Smooth muscle cell of trachea (primary cell): ENCODE measurements at places on chromosomes 11 and 22. TPM values are rescaled to one million over a fixed set of nuclear protein-coding genes. Genes with fewer than 3 reads are reported as not detected.

Gene CRYBA4
- not detected in 2 replicates for total RNA-seq

Gene MPEG1
- total RNA-seq: not detected in 2 replicates

Gene HTR3B
- not detected in 2 replicates for total RNA-seq

Gene MMP11
- 3.1 and 15.2 TPM in 2 replicates for total RNA-seq

Gene SLC25A45
- total RNA-seq: 2.0 and 3.1 TPM in 2 replicates

Gene GCAT
- 27.5 and 27.6 TPM in 2 replicates for total RNA-seq

Gene APOBEC3B
- total RNA-seq: 1.5 and 7.4 TPM in 2 replicates
